ENCODE measurements at places on chromosomes 5 and 9.
A peak's percentile ranks its signal among the peaks of the same experiment; 100 is the strongest.

DNA sequence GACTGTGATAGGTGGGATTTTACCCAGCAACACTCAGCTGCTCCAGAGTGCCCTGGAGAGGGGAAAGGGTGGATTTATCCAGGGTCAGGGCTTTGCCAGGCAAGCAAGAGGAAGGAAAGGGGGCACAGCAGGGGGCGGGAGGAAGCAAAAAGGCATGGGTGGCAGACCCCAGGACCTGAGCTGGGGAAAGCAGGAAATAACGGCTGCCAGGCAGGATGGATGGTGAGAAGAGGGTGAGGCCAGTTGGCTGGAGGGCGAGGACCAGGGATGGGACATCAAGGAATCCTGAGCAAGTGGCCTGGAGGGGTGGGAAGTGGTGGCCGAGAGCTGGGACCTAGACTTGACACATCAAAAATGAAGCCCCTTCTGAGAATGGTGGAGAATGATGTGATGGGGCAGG is 64.2 kb downstream of the DUSP1 start:
- no peak for DNase-seq

GRCh38 chr5:91052977-91053740 is 330.0 kb downstream of the ARRDC3 start:
- peak; percentile 64 for DNase-seq

DNA sequence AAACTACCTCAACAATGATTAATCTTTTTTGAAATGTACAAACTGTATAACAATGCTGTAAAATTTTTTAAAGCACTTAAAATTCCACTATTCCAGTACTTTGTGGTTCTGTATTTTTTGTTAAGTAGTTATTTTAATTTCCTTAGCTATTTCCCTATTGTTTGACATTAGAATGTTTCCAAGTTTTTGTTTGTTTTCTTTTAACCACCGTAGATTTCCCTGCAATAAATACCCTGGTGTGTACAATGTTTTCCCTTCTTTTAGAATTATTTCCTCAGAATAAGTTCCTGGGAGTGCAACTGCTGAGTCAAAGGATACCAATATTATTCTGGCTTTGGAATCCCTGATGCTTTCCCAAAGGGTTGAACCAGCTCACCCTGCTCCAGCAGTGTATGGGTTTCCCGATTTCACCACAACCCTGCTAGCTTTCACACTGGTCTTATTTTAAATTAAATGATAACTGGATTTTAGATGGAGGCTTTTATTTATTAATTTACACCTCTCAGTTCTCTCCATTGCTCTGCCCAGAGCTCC is 20.6 kb upstream of the ANGPTL2 start:
- DNase-seq = no peak

DNA sequence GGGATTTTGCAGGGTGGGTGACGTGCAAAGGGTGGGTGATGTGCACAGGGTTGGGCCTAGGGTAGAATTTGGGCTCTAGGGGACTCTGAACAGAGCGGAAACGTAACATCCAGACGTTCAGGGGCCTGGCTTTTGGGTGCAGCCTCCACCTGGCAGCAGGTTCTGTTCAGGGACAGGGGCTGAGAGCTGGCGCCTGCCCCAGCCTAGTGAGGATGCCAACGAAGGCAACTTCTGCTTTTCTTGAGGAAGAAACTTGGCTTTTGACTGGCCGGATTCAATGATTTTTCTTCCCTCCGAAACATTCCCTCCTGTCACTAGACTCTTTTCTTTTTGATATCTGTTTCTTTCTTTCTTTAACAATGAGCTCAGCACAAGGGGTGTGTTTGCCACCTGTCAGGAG is 38.6 kb upstream of the SLC6A19 start:
- DNase-seq = peak; percentile 32

GRCh38 chr9:132723809-132724208 is 53.5 kb downstream of the GTF3C4 start:
- DNase-seq = no peak

DNA sequence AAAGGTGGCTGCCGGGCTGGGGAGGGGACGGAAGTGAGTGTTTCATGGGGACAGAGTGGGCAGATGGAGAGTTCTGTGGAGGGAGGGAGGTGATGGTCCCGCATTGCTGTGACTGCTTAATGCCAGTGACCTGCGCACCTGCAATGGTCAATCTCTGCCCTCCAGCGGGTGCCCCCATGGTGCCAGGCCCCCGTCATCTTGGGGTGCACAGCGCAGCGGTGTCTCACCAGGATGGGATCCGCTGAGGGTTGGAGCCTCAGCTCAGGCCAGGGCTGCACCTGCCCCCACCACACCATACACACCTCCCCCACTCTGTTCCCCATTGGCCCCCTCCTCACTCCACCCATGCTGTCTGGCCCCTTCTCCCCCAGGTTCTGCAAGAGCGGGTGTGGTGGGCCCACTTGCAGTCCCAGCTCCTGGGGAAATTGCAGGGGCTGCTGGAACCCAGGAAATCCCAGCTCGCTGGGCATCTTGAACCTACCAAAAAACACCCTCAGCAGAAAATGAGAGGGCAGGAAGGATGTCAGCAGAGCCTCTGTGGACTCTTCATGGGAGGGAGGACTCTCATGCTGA is 12.1 kb upstream of the CAMSAP1 start:
- no peak for DNase-seq

GRCh38 chr9:5438301-5439162 is 807 bp upstream of the PLGRKT start:
- no peak for DNase-seq

GRCh38 chr9:133782157-133783130 is 44.3 kb upstream of the SARDH start:
- DNase-seq = peak; percentile 69

DNA sequence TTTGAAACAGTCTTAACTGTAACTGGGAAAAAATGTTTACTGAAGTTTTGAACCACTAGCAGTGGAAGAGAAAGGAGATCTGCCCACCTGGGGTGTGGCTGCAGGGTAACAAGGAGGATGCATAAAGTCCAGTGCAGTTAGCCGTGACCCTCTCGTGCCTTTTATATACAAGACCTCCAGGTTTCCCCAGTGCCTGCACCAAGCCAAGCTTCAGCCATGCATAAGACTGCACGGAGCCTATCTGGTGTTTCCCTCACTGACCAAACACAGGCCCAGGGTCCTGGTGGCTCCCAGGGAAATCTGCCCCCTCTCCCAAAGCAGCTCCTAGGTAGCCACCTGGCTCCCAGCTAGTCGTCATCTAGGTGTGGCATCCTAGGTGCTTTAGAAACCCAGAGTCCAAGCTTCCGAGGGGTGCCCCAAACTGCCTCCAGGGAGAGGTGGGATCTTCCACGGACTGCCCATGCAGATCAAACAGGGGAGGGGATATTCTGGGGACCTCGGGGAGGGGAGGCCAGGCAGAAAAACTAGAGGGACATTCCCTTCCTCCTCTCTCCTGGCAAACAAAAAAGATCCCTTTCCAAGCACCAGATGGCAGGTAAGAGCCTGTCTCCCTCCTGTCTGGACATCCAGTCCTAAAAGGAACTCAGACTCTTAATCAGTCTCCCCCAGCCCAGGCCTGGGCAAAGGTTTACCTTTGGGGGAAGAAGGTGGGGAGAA is 2.7 kb downstream of the SHB start:
- DNase-seq = no peak

DNA sequence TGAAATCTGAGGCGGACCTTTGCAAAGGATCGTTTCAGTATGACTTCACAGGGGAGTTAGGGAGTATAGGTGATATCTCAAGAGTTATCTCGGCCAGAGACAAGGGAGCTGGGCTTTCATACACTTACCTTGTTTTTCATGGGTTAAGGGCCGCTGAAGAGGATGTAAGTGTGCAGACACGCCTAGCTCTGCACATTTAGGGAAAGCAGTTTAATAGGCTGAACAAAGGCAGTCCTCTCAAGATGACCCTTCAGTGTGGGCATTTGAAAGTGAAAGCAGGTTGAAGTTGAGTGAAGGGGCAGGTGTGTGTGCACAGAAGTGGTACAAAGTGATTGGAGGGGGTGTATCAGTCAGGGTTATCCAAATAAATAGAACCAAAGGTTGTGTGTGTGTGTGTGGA is 33.1 kb upstream of the PRXL2C start:
- DNase-seq = no peak

GRCh38 chr5:164497311-164498064 is 992.1 kb downstream of the MAT2B start:
- no peak for DNase-seq

DNA sequence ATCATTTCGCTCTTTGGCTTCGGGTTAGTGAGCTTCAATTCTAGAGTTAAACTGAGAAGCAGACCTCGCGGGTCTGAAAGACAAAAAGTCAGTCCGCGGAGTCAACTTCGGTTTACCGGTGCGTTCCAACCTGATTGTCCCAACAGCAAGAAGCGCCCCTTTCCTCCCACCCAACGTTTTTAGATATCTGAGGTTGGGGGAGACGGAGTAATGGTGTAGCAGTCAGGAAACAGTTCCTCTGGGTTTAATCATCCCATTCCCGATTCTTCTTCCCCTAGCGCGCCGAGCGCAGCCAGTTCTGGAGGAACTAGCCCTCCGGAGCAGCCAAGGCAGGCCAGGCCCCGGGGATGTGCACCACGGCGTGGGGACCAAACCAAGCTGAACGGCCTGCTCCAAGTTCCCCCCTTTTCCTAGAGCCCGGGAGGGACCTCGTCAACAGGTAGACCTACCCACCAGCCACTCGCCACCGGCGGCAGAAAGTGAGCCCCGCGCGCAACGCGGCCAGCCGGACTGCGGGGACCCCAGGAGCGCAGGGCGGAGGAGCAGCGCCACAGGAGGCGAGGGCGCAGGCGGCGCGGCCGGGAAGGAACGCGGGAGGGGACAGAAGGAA is 622 bp upstream of the ISL1 start:
- no peak for DNase-seq

DNA sequence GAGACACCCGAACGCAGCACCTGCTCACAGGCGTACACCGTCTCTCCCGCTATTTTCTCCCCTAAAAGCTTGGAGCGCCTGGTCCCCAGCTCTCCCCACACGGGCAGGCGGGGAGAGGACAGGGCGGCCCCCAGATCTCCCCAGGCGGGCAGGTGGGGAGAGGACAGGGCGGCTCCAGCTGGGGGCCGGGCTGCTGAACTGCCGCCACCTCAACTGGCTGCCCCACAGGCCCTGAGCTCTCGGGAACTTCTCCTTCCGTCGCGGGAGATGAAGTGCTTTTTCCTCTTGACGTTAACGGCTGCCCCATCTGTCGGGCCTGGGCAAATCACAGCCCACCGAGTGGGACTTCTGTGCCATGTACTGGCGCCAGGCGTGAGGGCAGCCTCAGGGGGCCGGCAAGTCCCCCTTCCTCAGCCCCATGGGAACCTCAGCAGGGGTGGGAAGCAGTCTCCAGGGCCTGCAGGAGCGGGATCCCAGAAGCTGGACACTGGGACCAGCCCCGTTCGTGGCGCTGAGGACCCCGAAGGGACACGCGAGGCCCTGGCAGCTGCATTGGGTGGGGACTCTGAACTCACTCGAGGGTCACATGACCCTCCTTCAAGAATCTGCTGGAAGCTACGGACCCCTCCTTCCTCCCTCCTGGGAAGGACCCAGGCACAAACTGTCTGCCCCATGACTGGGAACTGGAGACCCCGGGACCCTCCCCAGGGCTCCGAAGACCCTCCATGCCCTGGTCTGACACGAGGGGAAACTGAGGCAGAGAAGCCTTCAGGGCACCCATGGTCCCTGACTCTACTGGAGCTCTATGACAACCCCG is 5.7 kb upstream of the EGFL7 start:
- DNase-seq = peak; percentile 47

- no peak for DNase-seq
These were observed 40.2 kb upstream of the DTWD2 start for GRCh38 chr5:119028575-119028974.

DNA sequence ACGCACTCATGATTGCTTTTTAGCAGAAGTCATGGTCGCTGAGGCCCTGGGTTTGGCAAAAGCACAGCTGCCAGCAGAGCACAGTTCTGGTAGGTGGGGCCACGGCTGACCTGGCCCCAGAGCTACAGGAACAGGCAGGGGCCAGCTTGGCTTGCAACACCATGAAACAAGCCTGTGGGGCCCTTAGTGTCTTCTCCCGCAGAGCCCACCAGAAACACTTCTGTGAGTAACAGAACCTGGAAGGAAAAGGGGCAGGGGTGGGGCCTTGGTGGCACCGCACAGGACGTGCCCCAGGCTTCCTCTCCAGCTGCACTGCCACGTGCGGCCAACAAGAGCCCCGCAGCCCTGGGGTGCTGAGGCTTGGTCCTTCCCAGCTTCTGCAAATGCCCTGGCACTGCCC is 4.8 kb downstream of the ASB6 start:
- DNase-seq = no peak

DNA sequence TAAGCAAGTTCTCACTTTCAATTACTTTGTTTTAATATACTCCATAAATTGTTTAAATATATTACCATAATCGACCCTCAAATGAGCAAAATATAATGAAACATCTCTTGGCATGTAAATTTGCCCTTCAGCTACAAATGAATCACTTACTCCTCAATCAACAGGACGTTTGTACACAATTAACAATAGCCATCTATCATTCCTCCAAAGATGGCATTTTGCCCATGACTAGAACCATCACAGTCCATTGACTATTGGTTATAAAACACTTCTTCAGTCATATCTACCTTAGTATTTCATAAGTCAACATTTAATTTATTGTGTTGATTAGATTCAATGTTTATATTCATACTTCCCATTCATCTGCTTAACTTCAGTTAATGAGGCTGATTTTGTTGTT is 127.2 kb downstream of the CTNND2 start:
- DNase-seq = no peak

GRCh38 chr5:178279026-178279722 is 46.6 kb upstream of the PHYKPL start:
- DNase-seq = no peak

DNA sequence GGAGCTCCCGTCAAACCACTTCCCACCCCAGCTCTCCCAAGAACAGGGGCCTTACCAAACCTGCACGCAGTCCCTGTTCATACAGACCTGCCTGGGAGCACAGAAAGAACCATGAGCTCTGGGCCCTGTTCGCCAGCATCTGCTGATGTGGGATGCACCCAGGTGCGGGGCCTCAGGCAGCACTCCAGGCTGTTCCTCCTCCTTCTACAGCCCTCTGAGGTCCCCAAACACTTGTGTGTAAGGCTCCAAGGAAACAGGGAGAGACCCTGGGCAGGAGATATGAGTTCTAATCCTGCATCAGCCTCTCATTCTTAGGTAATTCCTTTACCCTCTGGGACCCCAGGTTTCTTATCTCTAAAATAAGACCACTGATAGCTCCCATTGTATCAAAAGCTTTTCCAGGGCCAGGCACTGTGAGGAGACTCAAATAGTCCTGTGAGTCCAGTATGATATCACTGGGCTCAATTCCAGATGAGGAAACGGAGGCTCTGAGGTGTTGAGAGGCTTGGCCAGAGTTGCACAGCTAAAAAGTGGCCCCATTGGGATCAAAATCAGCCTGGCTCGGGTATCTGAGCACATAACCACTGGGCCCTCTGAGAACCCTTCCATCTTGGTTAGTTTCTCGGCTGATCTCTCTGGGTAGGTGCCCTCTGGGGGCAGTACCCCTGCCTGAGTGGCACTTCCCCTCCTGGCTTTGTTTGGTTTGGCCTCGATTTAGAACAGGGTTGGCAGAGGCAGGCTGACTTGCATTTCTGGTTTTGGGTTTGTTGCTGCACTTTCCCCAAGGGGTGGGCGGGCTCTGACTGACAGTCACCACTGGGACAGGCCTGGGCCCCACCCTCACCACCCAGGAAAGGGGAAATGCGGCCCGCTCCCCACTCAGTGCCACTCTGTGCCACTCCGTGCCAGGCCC is 116.8 kb downstream of the RGS3 start:
- DNase-seq = peak; percentile 79

GRCh38 chr5:107418071-107418470 is 252.7 kb downstream of the EFNA5 start:
- no peak for DNase-seq

Measured in NB4 (cell line).